ENCODE measurements at places on chromosomes 7 and 10.

DNA sequence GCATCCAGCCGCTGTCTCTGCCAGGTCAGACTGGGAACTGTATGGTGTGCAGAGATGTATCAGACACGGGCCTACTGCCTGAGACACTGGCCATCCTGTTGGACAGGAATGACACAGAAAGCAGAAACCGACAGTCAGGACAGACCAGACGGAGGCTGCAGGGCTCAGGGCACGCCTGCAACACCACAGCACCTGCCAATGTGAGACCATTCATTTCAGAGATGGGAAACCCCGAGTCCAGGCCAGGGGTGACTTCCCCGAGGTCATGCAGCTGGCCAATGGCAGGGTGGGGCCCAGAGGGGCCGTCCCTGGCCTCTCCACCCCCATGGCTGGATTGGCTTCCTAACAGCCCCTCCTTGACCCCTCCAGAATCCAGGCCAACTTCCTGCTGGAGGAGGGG, 34.7 kb downstream of the GRID1 start:
- no peak for DNase-seq

DNA sequence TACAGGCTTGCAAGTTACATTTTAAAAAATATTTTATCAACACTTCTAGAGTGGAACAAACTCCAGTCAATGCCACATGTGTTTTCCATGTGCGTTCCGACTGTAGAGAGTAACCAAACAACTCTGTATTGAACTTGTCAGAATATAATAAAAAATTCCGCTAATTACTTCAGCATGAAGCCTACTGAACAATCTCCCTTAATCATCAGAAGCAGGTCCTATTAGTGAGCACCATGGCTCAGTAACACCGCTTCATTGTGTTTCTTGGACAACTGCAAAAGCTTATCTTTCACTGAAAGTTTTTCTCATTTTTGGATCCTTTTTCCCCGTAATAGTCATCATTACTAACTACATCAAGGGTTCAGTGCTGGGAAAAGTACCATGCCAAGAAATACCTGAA, 117.0 kb downstream of the MKX start:
- no peak for DNase-seq

GRCh38 chr10:88920198-88920597, 32.4 kb downstream of the ACTA2 start:
- DNase-seq = no peak

- no peak for DNase-seq
Measured at GRCh38 chr7:157885140-157885539, 548.3 kb downstream of the DNAJB6 start.

DNA sequence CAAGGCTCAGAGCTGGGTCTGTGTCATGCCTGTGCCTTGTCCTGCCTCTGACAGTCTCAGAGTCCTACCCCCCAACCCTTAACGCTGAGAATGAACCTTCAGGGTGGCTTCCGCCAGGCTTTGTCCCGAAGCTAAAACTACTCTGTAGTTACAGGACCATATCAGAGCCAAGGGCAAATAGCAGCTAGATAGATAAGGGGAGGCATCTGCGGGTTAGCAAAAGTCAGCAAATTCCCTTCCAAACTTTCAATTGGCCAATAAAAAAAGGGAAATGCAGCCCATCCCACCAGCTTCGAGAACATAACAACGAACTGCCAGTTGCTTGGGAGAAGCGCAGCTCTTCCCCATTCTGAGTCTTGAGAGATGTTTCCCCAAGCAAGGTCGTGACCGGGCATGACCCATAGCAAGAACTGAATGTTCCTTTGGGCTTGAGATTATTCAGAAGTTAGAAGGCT, 17.7 kb downstream of the CCL24 start:
- no peak for DNase-seq

DNA sequence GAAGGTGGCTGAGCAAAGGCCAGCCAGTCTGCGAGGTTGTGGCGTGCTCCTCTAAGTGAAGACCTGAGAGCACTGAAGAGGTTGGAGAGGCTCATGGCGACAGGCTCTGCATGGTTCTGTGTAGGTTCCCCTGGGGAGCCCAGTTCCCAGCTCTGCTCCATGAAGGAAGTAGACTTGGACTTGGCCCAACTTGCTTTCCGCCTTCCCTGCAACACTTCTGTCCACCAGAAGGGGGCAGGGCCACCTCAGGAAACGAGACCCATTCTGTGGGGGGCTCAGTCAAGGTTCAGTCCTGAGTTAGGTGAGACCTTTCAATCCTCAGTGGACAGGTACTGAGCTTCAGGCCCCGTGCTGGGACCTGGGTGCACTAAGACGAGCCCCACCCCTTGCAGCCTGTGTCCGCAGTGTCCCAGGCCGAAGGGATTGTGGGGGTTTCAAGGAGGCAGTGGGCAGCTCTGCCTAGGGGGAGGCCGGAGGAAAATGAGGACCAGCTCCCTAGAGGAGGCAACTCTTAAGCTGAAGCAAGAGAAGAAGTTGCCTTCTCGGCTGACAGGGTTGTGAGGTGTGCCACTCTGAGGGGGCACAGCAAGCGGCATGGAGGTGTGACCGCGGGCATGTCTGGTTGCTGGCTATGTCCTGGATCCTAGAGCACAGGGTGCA, 15.0 kb upstream of the PCBD1 start:
- no peak for DNase-seq

DNA sequence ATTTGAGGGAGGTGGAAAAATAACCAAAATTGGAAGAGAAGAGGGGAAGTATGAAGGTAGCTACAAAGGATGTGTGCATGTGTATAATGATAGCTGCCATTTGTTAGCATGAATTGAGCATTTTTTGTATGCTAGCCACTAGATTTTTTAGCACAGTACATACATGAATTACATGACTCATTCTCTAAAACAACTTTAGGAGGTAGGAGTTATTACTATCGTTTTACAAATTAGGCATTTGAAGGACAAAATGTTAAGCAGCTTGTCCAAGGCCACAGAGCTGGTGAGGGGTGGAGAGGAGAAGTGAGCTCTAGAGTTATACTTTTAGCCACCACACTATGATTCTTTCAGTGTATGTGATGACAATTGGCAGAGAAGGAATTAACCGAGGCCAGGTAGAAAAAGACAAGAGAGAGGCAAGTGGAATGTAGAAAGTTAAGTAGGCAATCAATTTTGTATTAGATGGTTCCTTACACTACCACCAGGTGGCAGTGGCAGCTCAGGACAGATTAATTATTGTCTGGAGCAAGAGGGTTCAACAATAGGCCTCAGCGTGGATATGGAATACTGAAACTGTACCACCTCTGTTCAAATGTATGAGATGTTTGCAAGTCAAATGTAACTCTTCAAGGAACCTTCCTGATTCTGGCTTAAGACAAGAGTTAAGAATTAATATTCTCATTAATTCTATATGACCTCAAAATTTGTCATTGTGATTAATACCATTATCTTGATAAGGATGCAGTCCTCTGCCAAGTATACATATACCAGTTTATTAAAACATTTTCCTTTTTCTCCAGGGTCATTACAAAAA, 128.0 kb downstream of the MBL2 start:
- DNase-seq = peak; percentile 24

GRCh38 chr7:94396596-94396995, 1.9 kb downstream of the COL1A2 start:
- DNase-seq = no peak

- no peak for DNase-seq
Measured at GRCh38 chr10:86964061-86964846, 4.0 kb upstream of the ADIRF start.

GRCh38 chr10:82544377-82544776, 669.4 kb downstream of the NRG3 start:
- no peak for DNase-seq

GRCh38 chr10:12819071-12819470, 182.4 kb downstream of the CCDC3 start:
- DNase-seq = no peak

DNA sequence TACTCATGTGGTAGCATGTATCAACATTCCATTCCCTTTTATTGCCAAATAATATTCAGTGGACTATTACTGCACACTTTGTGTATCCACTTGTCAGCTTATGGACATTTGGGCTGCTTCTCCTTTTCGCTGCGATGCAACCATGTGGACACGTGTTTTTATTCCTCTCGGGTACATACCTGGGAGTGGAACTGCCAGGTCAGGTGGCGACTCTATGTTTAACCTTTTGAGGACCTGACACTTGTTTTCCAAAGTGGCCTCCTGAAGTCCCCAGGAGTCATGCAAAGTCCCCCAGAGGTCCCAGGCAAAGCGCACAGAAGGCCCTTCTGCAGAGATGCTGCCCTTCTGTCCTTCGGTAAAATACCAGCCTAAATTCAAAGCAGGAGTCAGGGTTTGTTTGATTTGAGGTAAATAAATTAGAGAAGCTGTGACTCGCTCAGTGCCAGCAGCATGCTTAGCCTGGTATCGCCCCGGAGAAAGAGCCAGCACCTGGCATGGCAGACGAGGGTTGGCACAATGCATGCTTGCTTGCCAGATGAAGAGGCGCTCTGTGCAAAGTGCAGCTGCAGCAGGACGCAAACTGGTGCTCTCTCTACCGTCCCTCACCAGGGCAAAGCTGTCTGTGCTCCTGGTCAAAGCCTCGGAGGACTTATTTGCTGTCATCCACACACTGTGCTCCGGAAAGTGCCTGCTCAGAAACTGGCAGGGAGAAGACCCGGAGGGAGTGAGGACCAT, 37.8 kb downstream of the HIPK2 start:
- no peak for DNase-seq

DNA sequence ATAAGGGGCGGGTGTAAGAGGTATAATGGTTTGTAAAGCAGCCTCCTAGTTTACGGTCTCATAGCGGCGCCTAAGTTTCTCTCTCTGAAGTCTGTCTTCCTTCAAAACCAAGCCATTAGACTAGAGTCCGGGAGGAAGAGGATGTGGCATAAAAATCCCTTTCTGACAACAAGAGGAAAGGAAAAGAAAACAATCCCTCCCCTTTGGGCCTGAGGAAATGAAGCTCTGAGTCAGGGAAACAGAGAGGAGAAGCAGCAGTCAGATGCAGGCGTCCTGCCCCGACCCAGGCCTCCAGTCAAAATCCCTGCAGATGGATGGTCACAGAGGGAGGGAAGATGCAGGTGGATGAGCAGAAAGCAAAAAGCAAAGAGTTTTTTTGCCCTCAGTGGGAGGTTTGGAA, 23.7 kb downstream of the PARP12 start:
- no peak for DNase-seq

GRCh38 chr10:101263150-101263752, 34.0 kb upstream of the LBX1 start:
- DNase-seq = no peak

- no peak for DNase-seq
Measured at GRCh38 chr7:146131701-146132100, 15.1 kb downstream of the CNTNAP2 start.

- no peak for DNase-seq
Measured at GRCh38 chr7:94510582-94511496, 1.2 kb downstream of the CASD1 start.

DNA sequence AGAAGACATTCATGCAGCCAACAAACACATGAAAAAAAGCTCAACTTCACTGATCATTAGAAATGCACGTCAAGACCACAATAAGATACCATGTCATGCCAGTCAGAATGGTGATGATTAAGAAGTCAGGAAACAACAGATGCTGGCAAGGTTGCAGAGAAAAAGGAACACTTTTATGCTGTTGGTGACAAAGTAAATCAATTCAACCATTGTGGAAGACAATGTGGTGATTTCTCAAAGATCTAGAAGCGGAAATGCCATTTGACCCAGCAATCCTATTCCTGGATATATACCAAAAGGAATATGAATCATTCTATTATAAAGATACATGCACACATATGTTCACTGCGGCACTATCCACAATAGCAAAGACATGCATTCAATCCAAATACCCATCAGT, 77.6 kb downstream of the C10orf90 start:
- DNase-seq = no peak

DNA sequence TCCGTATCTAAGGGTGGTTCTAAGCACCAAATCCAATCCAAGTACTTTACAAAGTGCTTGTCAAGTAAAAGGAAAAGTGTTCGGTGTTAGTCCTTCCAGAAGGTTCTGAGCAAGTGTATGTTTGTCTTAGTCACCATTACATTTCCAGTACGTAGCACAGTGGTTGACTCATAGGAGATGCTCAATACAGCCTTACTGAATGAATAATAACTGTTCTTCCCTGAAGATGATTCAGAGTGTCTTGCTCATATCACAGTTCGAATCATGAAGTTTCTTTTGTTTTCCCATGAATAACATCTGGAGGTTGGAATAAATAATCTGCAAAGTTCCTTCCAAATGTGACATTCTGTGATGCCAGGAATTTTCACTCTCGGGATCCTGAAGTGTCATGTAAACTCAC, 53.4 kb downstream of the WNT2 start:
- peak; percentile 77 for DNase-seq

GRCh38 chr7:151824373-151824933, 52.5 kb downstream of the PRKAG2 start:
- no peak for DNase-seq

DNA sequence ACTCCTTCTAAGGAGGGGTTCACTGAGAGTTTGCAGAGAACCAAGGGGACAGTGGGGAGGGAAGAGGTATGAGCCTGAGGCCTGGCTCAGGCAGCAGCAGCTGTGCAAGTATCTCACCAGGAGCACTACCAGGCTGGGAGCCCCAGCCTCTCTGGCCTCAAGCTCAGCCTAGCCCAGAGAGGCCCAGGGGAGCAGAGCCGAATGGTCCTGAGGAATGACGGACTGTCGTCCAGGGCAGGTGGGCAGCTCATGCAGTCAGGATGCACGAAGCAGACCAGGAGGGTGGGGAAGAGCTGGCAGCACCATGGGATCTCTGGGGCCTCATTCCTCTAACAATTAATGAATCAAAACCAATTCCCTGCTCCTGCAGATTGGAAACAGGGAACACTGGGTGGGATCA, 151.5 kb downstream of the GRID1 start:
- no peak for DNase-seq

GRCh38 chr10:88065383-88066049, 202.1 kb downstream of the PTEN start:
- DNase-seq = no peak

DNA sequence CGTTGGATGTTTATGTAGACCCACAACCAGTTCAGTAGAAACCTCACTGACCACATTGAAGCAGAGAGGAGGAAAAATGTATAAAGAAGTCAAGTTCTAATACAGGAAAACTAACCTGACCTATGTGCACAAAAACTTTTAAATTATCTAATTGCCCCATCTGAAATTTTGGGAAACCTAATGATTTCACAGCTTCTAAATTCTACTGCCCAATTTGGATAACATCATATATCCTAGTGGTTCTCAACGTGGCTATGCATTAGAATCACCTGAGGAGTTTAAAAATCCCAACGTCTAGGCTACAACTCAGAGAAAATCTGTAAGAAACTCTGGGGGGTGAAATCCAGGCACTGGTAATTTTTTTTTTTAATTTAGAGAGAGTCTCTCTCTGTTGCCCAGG, 7.3 kb downstream of the AKR1B10 start:
- no peak for DNase-seq

DNA sequence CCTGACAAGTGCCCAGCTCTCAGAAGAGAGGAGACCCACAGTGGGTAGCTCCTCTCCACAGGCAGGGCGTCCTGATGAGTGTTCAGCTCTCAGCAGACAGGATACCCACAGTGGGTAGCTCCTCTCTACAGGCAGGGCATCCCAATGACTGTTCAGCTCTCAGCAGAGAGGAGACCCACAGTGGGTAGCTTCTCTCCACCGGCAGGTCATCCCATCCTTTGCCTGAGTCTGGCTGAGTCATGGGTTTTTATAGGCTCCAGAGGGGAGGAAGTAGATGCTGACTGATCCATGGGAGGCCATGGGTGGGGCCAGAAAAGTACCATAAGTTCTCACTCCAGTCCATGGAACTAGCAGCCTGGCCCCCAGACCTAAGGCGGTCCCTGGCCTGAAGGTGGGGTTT, 18.5 kb downstream of the CFAP70 start:
- no peak for DNase-seq

GRCh38 chr7:32680259-32681173, 185.2 kb downstream of the AVL9 start:
- DNase-seq = no peak

- no peak for DNase-seq
Measured at GRCh38 chr10:118473305-118473960, 122.0 kb downstream of the PRLHR start.
